ENCODE measurements at places on chromosomes 4 and X.

- DNase-seq, result no peak
These were observed 25.5 kb downstream of the ADGRL3 start for GRCh38 chr4:61225656-61226055.

- DNase-seq, result no peak
These were observed 2.3 kb downstream of the IKBKG start for GRCh38 chrX:154549766-154550165.

DNA sequence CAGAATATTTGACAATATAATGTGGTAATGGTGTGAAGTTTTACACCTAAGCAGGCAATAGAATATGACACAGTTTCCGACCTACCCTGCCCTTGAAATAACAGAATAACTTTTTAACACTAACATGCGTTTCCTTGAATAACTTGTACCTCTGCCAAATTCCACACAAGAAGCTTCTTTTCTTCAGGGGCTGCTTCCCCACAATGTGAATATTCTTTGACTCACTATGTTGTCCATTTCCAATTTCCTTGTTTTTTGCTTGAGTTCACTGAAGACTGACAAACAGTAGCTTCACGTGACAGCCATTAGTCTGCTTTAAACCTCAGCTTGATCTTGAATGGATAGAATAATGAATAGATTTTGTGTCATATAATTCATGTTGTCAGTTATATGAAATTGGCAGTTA is 14.3 kb downstream of the SHROOM3 start:
- no peak for DNase-seq

- DNase-seq, result no peak
These were observed 125.4 kb downstream of the TBC1D19 start for GRCh38 chr4:26709246-26709645.

DNA sequence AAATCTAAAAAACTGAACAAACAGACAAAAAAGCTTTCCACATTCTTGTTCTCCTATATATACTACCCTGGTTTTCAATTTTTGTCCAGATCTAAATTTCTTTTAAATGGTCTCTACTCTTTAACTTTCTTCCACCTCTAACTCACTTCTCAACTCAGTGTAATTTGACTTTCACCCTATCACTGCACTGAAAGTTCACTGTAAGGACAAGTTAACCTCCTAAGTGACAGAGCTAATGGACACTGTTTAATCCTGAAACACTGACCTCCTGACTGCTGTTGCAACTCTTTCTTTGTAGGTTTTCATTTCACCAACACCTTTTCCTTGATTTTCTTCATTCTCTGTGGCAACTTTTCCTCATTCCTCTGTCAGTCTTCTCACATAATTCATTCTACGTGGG is 50.0 kb downstream of the ATOH1 start:
- no peak for DNase-seq

DNA sequence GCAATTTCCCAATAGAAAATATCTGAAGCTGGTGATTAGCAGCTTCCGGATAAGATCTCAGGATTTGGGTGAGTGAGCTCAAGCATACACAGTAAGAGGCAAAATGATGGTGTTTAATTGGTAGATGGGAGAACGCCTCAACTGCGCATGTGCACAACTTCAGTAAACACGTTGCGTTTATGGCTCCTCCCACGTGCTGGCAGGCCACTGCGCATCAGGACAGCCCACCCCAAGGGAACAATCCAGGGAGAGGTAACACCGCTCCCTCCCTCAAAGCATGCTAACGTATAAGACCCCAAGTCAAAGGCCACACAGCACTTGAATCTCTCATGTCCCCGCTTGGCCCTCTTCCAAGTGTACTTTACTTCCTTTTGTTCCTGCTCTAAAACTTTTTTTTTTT is 10.3 kb upstream of the CENPU start:
- no peak for DNase-seq

DNA sequence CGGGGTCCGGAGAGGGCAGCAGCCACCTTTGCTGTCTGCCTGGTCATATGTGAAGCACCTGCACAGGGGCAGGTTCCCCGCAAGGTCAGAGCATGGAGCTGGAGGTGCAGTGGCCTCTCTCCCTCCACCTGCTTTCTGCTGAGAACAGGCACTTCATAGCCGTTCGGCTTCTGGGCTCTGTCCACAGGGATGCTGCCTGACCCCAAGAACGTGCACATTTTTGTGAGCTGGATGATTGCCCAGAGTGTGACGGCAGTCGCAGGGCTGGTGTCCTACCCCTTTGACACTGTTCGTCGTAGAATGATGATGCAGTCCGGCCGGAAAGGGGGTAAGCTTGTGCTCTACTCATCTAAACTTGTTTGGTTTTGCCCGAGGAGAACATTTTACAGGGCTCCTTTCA is 2.5 kb downstream of the SLC25A4 start:
- no peak for DNase-seq

GRCh38 chrX:57380026-57380796 is 93.7 kb downstream of the FAAH2 start:
- DNase-seq, result no peak

GRCh38 chr4:6452897-6453687 is 19.3 kb downstream of the PPP2R2C start:
- no peak for DNase-seq

GRCh38 chr4:71732706-71733105 is 51.2 kb downstream of the GC start:
- DNase-seq, result no peak

- DNase-seq, result no peak
These were observed 202.5 kb upstream of the KLF8 start for GRCh38 chrX:56029691-56030090.

- DNase-seq, result no peak
These were observed 306.7 kb downstream of the GBA3 start for GRCh38 chr4:22999419-22999818.

DNA sequence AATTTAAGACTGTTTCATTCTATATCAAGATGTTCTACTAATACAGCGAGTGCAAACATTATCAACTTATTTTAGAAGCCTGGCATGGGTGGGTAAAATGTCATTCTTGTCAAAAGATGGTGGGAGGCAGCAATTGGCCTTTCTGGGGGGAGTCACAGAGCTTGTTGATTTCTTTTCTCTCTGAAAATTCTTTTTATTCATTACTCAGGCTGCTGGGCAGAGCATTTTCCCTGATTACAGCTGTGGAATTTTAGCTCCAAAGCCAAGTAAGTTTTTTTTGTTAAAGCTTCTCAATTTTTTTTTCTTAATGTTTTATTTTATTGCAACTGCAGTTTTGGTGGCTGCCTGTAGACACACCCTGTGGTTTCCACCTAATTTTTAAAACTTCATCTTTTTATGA is 50.4 kb downstream of the GPC4 start:
- no peak for DNase-seq

GRCh38 chr4:90122355-90122748 is 4.8 kb upstream of the CCSER1 start:
- no peak for DNase-seq

DNA sequence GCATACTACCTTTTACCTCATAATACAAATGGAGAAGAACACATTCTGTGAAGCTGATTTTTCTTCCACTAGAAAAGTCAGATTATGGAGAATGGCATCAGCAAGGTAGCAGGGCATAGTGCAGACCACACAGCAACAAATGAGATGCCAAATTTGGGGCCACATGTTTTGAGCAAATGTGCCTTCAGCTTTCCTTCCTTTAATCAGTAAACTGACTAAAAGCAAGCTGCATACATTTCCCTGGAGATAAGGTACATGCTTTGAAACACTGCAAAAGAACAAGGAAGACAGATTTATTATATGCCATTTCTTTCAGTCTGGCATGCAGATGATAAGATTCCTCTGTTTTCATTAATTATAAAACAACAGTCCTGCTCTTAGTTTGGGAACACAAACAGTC is 67.1 kb upstream of the GUCY1A1 start:
- no peak for DNase-seq

DNA sequence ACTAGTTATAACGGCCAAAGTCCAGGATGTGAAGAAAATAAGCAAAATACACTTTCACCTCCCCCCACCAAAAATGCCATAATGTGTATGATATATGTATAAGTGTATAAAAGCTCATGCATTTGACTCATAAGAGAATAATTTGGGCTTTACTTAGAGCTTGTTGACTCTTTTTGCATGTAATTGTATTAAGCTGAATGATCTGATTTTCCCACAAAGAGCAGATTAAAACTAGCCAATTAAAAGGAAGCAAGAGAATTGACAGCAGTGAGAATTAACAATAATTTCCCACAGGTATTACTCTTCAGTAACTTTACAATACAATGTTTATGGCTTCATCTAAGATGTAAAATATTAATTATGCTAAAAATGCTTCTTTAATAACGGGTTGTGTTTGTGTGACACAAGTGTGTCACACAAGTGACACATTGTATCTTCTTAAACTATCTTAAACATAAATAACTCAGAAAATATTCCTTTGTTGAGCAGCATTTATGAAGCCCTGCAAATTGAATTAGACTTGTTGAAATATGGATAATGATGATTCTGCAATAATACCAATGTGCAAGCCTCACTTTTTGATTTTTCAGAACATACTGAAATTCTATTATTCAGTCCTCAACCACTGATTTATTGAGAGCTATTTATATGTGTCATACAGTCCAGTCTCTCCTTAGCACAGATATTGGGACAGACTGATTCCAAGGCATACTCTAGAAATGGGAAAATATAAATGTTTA is 134.5 kb downstream of the SLIT2 start:
- no peak for DNase-seq

DNA sequence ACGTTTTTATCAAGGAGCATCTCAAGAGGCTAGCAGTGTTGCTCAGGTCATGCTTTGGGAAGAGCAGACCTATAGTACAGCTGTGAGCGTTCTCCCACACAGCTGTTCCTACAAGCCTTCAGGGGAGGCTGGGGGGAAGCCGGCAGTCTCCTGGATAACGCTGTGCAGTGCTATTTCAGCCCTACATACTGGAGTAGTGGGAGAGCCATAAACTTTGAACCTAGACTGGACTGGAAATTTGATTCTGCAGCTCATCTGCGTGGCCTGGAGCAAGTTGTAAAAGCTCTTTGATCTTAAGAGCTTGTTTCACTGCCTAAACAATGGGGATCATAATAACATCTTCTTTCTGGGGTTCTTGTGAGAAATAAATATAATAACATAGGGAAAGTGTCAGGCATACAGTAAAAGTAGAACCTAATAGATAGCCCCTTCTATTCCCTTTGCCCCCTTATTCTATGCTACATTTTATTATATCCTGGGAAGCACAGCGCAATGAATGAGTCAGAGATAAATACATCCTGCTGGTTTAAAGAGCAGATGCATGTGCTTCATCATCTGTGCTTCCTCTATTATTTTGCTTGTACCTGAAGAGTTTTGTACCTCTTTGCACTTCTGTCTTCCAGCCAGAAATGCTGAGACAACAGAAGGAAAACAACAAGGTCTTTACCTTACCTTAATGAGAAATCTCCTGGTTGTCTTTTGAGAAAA is 14.7 kb upstream of the AMBN start:
- no peak for DNase-seq

GRCh38 chr4:159283696-159284095 is 180.8 kb downstream of the RAPGEF2 start:
- DNase-seq, result no peak

GRCh38 chr4:87005369-87005689 is 70.5 kb downstream of the AFF1 start:
- no peak for DNase-seq

DNA sequence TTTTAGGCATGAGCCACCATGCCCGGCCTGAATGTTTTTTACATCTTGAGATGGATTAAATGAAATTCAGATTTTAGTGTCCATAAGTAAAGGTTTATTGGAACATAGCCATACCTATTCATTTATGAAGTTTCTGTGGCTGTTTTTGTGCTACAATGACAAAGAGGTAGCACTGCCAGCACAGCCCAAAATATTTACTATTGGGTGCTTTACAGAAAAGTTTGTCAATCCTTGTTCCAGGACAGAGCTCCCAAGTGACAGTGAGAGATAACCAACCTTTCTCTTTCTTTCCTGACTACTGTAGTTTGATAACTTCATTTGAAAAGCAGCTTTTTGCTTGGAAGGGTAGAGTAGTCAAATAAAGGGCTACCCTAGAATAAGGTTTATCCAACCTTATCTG is 116.2 kb downstream of the CAMK2D start:
- no peak for DNase-seq

- DNase-seq, result no peak
These were observed 669 bp upstream of the PPARGC1A start for GRCh38 chr4:23890369-23891063.

GRCh38 chr4:7686070-7686870 is 251.5 kb upstream of the PSAPL1 start:
- no peak for DNase-seq

DNA sequence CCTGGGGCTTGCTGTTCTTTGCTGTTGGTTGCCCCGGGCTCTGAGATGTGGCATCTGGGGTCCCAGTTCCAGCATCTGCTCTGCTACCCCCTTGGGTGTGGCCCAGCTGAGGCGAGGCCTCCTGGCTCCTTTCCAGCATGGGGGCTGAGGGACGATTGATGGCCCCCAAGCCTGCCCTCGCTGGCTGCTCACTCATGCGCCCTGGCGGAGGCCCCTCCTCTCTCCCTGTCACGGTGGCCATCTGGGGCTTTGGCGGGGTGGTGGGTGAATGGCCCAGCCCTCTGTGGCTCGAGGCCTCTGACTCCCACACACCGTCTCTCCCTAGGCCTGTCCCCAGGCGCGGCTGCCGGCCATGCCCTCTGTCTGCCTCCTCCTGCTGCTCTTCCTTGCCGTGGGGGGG is 1.8 kb downstream of the PLXNA3 start:
- no peak for DNase-seq

DNA sequence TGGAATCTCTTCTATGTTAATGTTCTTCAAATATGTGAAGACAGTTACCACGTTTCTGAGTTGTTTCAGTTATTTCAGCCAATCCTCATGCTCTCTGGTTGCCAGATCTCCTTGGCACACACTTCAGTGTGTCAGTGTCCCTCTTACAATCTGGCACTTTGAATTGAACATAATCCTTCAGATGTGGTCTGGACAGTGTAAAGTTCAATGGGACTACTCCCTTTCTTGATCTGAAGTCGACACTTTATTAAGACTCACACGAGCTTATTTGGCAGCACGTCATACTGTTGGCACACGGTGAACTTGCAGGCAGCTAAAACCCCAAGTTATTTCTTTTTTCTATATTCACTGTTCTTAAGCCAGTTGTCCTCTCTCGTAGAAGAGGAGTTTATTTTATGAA is 28.2 kb downstream of the ARSJ start:
- DNase-seq, result no peak

- no peak for DNase-seq
These were observed 81.7 kb downstream of the ALPK1 start for GRCh38 chr4:112378858-112379257.

GRCh38 chr4:82818664-82819662 is 20.4 kb upstream of the SCD5 start:
- DNase-seq, result no peak

DNA sequence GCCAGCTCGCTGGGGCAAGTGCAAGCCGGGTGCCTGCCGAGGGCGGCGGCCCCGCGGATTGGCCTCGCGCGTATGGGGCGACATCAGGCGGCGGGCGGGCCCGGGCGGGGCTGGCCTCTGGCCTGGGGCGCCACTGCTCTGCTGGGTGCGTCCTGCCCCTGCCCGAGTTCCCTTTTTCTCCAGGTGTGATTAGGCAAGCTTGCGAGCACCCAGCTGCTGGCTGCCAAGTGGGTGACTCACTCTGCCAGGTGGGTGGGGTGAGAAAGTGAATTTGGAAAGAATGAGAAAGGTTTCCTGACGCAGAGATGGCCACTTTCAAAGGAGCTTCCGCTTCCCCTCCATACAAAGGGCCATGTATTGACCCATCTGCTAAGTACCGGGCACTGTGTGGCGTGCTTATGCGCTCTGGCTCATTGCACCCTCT is 32.5 kb downstream of the FGFBP1 start:
- no peak for DNase-seq

- no peak for DNase-seq
These were observed 28.8 kb downstream of the ELF4 start for GRCh38 chrX:130081421-130082045.

- DNase-seq, result no peak
These were observed 231.7 kb downstream of the C4orf33 start for GRCh38 chr4:129327637-129328036.

All from vagina (tissue), 2 donors.